Stimulated activated CD4-positive, alpha-beta T cell treated with anti-CD3 and anti-CD28 coated beads, Interleukin-15, amount 100 ng/mL, for 1 hour (primary cell): ENCODE measurements at places on chromosomes 2 and 18.

- no peak for DNase-seq
Observed at GRCh38 chr2:224968051-224968450, 74.2 kb downstream of the DOCK10 start.

- no peak for DNase-seq
Observed at GRCh38 chr2:74777161-74777900, 56.6 kb upstream of the HK2 start.

DNA sequence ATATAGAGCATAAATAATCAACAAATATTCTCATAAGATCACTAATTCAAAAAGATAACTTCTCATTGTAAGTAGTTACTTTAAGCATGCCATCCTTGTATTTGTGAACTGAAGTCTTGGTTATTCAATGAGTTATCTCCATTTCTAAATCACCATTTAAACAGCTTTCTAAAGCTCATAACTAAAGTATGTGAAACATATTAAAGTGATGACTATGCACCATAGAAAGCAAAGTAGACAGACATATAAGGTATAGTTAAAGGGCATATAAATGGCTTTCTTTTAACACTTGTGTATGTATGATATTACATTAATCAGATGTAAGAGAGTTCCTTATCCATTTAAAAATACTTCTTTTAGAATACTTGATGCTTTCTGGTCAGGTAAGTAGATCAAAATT, 83.5 kb downstream of the IKZF2 start:
- no peak for DNase-seq

GRCh38 chr18:61459896-61460648, 126.8 kb downstream of the CDH20 start:
- no peak for DNase-seq

DNA sequence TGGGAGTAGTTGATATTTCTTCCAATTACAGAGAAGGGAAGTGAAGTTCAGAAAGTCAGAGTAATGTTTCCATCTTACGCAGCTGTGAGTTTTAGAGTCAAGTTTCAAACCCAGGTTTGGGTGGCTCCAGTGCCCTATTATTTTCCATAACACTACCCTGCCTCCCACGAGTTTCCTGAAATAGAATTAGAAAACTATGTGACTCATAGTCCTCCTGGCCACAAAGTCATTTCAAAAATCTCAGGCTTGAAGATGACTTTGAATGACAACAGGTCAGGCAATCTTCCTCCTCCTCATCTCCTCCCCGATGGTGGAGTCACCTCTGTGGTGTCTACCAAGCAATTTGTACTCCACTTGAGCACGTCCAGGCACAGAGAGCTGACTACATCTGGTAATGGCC, 212.3 kb upstream of the TRIB2 start:
- DNase-seq = no peak

DNA sequence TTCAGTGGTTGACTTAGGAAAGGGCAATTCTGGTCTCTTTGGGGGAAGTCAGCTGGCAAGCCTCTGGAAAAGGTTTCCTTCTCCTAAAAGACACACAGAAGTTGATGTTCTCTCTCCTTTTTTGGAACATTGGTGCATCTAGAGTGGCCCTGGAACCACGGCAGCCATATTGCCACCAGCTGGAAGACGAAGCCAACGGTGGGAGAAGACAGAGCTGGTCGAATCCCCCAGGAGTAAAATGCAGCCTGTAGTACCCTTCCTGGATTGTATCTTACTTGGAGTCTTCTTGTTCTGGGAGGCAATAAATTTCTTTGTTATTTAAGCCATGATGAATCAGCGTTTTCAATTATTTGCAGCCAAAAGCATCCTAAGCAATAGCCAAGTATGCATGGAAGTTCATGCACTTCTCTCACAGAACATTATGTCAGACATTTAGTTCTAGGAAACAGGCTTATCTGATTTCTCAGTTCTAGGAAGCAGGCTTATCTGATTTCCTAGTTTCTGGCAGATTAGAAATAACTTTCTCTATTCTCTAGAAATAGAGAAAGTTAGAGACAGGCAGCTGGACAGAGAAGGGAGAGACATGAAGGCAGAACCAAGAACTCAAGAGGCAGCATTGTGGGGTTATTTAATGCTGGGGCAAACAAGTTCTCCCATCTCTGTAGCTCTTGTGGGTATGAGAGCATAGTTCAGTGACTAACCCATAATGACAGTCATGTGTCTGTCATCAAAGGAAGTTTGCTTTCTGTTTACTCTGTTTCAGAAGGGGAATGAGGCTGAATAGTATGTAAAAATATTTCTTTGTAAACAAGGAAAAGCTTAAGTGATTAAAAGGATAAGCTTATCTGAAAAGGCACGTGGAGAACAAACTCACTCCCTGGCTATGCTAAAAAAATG, 40.5 kb upstream of the NABP1 start:
- DNase-seq = no peak
